ENCODE measurements at places on chromosomes 1 and 21.
A peak's percentile ranks its signal among the peaks of the same experiment; 100 is the strongest.

GRCh38 chr1:10082785-10083479 lies 50.2 kb downstream of the UBE4B start:
- DNase-seq = no peak

DNA sequence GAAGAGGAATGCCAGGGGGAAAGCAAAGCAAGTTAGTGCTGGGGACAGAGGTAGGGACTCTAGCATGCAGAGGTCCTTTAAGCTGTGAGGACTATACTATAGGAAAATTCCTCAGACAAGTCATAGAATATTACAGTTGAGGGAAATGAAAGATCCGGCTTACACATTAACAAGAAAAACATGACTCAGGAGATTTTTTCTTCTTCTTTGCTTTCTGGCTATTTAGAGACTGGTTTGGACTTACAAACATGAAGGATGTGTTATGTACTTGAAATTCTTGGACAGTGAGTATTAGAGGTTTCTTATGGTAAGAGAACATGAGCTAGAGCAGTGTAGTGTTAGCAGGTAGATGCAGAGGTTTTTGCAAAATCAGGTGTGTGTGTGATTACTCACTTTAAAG lies 24.9 kb downstream of the USP25 start:
- DNase-seq = no peak

- no peak for DNase-seq
Measured at GRCh38 chr1:7401814-7402547, 369.1 kb upstream of the VAMP3 start.

DNA sequence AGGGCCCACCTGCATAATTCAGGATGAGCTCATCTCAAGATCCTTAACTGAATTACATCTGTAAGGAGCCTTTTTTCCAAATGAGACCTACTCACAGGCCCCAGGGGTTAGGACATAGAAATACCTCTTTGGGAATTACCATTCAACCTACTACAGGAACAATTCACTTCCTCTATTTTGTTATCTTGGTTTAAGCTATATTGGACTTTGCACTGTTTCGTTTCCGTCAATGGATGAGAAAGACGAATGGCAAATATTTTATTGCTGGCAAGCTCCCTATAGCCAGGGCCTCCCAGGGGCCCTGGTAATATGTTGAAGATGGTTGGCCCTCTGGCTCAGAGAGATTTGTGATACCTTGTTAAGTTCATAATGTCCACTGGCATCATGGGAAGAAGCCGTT lies 384.2 kb upstream of the DUSP10 start:
- DNase-seq = no peak

GRCh38 chr1:212518188-212519054 lies 85.7 kb downstream of the NENF start:
- DNase-seq = peak; percentile 22

GRCh38 chr1:18820791-18821641 lies 38.4 kb downstream of the TAS1R2 start:
- peak; percentile 88 for DNase-seq

GRCh38 chr1:161404051-161404597 lies 36.4 kb upstream of the CFAP126 start:
- no peak for DNase-seq

- no peak for DNase-seq
Measured at GRCh38 chr1:64878931-64879611, 87.3 kb downstream of the JAK1 start.

DNA sequence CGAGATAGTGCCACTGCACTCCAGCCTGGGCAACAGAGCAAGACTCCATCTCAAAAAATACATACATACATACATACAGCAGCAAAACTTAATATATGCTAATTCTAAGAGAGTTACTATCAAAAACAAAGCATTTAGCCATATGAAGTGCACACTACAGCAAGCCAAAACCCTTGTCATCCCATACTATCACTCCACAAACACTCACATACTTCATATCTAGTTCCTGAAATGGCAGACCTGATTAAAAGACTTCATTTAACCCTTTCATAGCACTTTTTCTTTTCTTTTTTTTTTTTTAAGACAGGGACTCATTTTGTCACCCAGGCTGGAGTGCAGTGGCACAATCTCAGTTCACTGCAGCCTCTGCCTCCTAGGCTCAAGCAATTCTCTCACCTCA lies 65.6 kb downstream of the COP1 start:
- no peak for DNase-seq

DNA sequence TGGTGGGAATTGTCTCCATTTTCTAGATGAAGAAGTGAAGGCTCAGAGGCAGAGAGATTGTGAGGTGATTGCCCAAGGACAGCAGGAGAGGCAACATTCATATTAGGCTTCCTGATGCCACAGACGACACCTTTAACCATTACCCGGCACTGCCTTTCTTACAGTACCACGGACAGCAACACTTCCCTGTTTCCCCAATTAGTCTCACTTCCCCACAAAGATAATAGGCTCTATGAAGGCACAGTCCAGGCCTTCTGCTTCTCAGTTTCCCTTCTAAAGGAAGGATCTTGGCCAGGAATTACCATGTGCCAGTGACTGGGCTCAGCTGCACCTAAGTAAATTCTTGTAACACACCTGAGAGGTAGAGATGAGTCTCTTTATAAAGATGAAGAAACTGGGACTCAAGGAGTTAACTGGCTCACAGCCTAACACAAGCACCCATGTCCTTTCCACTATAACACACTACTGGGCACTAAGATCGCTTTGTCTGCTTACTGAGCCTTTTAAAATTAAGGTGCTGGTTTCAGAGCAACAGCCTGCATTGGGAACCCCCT lies 9.6 kb downstream of the IGSF9 start:
- no peak for DNase-seq

- no peak for DNase-seq
Measured at GRCh38 chr1:178412400-178412770, 84.4 kb downstream of the CLEC20A start.

- no peak for DNase-seq
Measured at GRCh38 chr1:8176279-8176678, 141.6 kb upstream of the SLC45A1 start.

DNA sequence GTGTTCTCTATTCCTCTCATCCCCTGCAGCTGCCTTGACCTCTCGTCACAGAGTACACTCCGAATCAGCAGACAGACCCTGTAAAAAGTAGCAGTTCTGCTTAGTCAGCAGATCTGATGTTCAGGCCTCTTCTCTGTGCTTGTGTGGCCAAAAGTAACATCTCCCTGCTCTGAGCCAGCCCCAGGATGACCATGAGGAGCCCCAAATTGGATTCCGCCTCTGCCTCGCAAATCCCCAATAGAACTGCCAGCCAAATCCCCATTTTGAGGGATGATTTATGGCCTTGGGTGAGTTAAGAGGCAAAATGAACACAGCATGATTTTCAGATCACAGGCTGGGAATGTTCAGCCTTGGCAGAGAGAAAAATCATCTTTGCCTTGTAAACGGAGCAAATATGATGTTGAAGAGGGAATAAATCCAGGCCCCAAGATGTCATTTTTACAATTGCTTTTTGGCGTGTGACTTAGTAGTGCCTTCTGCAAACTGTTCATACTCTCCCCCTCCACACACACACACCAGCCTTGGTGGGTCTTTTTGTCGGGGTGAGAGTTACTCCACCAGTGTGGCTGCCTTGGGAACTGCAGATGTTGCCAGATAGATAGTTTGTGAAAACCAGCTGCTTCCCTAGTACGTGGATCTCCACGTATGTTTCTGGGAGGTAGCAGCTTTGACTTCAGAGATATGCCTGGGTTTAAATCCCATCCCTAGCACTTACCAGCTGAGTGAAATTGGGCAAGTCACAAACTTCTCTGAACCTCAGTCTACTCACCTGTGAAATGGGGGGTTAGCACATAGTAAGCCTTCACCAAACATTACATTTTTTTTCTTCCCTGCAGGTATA lies 77.8 kb downstream of the MAN1C1 start:
- peak; percentile 71 for DNase-seq

Data from NCI-H2227 treated with DMSO at 0.1 percent for 48 hours (cell line).